ENCODE measurements at places on chromosomes 11 and 22.

- DNase-seq = no peak
Observed at GRCh38 chr11:11813288-11813962, 28.3 kb upstream of the USP47 start.

- DNase-seq = no peak
Observed at GRCh38 chr22:17739196-17739975, 34.9 kb downstream of the BID start.

GRCh38 chr11:4025967-4026324 lies 68.7 kb upstream of the RRM1 start:
- peak; percentile 44 for DNase-seq

GRCh38 chr11:19326499-19326898 lies 85.8 kb upstream of the E2F8 start:
- no peak for DNase-seq

- DNase-seq = peak; percentile 7
Observed at GRCh38 chr11:97428247-97428790, 1038.5 kb downstream of the JRKL start.

DNA sequence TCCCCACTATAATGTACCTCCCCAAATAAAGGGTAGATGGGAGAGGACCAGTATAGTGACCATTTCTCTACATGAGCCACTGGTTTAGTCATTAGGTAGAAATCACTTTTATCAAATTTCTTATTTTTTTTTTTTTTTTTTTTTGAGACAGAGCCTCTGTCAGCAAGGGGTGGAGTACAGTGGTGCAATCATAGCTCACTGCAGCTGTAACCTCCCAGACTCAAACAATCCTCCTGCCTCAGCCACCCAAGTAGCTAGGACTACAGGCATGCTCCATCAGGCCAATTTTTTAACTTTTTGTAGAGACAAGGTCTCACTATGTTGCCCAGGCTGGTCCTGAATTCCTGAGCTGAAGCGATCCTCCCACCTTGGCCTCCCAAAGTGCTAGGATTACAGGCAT lies 322.4 kb downstream of the TTC28 start:
- no peak for DNase-seq

DNA sequence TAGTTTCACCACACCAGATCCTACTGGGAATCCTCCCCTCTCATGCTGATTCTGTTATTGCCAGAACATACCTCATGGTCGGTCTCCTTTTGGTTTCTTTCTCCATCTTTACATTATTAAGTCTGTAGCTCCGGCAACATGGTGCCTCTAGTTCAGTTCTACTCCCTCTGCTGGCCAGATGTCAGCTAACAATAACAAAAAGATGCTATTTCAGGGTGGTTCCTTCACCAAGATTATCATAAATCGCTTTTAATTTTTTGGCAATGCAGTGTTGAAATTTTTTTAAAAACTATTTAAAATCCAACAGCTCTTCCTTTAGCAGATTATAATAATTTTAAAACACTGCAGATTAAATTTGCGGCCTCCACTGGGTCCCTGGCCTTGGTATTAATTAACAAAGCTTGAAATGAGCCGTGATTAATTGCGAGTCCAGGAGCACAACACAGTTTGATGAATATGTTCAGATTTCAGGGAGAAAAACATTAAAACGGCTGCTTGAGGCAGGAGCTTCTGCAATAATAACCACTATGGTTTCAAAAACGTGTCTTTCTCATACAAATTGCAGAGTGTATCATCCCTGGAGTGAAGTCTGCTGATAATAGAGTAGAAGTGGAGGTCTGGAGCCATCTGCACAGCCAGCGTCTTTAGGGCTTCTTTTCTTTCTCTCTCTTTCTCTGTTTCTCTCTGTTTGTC lies 492.9 kb upstream of the KIRREL3 start:
- DNase-seq = peak; percentile 79

DNA sequence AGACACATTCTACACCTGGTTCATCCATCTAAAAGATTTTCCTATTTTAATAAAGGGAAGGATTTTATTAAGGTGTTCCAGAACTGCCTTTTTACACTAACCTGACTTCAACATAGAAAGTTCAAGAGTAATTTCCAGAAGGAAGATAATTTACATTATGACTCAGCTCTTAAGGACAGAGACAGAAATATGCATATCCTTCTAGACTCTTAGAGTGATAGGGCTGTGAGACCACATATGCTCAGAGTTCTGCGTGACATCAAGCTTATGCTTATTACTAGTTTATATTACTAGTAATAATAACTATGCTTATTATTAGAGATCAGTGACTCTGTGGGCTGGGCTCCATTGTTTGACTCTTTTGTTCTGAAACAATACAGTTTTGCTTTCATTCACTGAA lies 4.6 kb downstream of the PDGFD start:
- no peak for DNase-seq

GRCh38 chr11:112773264-112773663 lies 188.0 kb upstream of the NCAM1 start:
- no peak for DNase-seq

- DNase-seq = peak; percentile 87
Observed at GRCh38 chr22:35204807-35205775, 52.2 kb upstream of the HMGXB4 start.

DNA sequence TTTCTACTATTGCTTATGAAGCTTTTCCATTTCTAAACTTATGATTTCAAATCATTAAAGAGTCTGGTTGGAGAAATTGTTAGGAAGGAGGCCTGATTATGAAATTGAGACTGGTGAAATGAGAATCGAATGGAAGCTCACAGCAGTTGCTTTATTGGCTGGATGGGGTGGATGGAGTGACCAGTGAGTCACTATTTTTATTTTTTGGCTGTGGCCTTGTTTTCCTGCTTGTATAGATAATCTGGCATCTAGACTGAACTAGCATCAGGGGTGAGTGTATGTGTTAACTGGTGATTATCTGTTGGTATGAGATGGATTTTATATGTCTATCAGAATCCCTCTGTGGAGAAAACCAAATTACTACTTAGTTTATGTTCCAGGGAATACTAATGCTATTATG lies 36.2 kb downstream of the UVRAG start:
- no peak for DNase-seq

DNA sequence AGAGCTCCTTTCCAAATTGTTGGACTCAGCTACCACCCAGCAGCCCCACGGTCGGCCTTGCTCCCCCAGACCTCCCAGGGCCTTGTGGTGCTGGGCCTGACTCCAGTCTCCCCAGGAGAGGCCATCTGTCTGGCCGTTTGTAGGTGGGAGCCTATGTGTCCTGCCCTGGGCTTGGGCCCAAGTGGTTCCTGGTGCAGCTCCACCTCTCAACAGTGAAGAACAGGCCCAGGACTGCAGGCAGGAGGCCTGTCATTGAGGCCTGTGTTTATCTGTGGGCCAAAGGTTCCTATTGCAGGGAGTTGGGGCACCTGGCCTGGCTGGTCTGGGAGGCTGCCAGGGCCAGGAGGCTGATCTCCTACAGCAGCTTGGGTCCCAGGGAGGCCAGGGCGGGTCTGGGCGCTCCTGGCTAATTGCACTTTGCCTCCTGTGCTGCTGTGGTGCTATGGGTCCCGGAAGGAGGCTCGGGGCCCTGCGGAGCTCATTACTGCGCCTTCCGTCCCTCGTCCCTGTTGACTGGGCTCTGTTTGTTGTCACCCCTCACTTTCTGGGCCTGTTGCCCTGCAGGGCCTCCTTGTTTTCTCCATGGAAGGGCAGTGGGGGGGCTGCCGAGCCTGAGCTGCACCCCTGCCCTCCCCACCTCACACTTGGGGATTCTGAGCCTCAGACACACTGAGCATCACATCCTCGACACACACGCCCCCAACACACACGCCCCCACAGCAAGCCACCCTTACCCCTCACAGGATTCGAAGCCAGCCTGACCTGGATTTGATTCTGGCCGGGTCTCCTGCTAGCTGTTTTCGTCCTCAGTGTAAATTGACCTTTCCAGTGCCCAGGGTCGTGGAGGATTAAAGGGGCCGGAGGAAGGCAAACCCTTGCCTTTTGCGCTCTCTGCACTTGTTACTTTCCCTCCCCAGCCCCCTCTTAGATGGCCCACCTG lies 6.8 kb upstream of the OMP start:
- DNase-seq = no peak

DNA sequence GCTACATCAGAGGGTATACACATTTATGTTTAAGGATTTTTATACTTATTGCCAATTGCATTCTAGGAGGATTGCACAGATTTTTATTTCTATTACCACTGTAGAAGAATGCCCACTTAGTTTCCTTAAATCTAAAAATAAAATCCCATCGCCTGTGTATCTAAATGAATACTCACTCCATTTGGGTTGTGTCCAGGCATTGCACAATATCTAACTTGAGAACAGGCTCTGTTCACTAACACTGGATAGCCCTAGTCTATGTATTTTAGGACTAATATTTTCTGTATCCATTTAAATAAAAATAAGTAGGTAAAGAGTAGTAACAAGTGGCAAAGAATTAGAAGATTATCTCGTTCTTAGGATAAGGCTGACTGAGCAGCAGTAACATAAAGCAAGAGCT lies 4.1 kb downstream of the C11orf52 start:
- no peak for DNase-seq

- no peak for DNase-seq
Observed at GRCh38 chr11:102476812-102477211, 24.2 kb upstream of the TMEM123 start.

- no peak for DNase-seq
Observed at GRCh38 chr11:57699813-57700212, 12.2 kb downstream of the MED19 start.

- DNase-seq = no peak
Observed at GRCh38 chr11:57498540-57498939, 17.0 kb downstream of the SLC43A1 start.

- DNase-seq = peak; percentile 59
Observed at GRCh38 chr11:46489656-46490560, 98.3 kb upstream of the CHRM4 start.

- DNase-seq = no peak
Observed at GRCh38 chr22:47432683-47433082, 670.2 kb downstream of the TBC1D22A start.

DNA sequence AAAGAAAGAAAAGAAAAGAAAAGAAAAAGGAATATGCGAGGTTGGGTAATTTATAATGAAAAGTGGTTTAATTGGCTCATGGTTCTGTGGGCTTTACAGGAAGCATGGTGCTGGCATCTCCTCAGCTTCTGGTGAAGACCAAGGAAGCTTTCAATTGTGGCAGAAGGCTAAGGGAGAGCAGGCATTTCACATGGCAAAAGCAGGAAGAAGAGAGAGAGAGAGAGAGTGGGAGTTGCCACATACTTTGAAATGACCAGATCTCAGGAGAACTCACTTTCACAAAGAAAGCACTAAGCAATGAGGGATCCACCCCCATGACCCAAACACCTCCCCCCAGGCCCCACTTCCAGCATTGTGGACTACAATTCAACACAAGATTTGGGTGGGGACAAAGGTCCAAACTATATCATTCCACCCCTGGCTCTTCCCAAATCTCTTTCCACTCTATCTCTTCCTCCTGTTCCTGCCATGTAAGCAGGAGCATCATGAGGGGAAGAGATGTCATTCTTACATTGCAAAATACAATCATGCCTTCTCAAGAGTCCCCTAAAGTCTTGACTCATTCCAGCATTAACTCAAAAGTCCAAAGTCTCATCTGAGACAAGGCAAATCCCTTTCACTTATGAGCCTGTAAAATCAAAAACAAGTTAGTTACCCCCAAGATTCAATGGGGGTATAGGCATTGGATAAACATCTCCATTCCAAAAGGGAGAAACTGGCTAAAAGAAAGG lies 38.9 kb downstream of the LINC01488 start:
- no peak for DNase-seq

DNA sequence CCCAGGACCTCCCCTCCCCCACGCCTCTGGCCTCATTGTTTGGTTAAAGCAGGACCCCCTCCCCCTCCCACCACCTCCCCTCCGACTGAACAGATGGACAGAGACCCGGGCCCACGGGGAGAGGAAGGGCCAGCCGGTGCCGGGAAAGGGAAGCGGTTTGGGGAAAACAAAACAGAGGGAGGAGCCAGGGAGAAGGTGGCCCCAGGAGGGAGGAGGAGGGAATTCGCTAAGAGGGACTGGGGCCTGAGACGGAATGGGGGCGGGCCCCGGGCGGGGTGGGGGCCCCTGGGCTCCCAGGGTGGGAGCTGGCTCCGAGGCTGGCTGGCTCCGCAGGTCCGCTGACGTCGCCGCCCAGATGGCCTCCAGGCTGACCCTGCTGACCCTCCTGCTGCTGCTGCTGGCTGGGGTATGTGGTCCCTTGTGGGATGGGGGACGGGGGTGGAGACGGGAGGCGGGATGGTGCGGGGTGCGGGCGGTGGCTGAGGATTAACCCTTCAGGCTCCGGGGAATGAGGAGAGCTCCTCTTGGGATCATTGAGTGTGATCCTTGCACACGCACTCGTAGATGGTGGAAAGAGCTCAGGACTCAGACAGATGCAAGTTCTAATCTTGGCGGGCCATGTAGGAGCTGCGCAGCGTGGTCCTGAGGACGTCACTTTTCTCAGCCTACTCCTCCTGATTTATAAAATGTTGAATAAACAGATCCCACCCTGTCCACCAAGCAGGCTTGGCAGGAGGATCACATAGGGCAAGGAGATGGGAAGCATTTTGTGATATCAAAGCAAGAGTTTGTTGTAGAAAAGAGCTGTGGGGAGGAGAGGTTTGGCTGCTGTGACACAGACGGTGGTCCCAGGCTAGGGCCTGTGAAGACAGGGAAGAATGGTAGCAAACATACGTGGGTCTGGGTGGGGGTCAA lies 688 bp downstream of the SERPING1 start:
- DNase-seq = peak; percentile 81

DNA sequence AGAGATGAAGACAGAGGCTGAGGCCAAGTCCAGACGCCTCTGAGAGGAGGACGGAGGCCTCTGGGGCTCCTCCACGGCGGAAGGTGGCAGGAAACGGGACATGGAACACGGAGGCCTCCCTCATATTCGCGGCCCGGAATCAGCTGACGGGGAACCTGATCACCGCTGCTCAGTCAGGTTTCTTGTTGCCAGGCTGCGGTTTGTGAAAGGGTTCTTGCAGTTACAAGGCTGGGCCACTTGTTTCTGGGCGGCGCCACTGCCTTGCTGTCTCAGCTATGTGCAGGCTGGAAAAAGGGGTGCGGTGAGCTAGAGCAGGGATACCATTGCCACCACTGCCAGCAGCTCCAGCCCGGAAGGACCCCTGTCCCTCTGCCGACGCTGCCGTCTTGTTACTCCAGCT lies 10.0 kb upstream of the MMP1 start:
- DNase-seq = no peak

DNA sequence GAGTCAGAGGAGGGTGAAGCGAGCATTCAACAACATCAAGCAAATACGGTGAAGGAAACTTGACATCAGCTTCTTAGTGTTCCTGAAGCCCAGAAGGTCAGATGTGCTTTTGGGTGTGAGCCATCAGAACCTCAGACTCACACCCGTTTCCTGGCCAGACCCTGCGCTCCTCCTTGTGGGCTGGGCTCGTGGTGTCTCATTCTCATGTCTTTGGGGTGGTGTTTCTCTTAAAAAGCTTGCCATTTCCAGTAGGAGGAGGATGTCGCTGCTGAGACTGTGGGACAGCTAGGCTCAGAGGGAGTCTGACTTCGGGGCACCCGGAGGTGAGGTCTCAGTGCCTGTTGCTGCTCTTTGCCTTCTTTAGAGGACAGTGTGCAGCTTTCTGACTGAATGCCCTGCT lies 24.2 kb downstream of the PPFIBP2 start:
- DNase-seq = no peak

DNA sequence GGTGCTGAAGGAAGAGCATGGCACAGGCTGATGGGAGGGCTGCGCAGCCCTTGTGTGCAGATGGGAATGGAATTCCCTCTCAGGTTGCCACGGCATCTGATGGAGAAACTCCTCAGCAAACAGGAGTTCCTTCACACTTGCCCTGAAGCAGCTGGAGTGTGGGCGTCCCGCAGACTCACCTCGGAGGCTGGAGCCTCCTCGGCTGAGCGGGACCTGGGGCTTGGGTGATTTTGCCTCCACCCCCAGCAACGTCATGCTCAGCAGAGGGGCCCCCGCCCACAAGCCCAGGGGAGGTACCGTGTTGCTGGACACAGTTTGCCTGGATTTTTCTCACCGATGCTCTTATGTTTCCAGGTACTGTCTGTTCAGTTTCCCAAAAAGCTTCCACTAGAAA lies 63.4 kb downstream of the MYO7A start:
- no peak for DNase-seq
